ENCODE measurements at places on chromosomes 5 and 9. TPM values are rescaled to one million over a fixed set of nuclear protein-coding genes. Genes with fewer than 3 reads are reported as not detected.

GRCh38 chr9:120928015-120928482 is 1.5 kb upstream of the TRAF1 start:
- DNase-seq = peak; percentile 73

GRCh38 chr5:131305138-131305689 is 41.4 kb downstream of the CDC42SE2 start:
- DNase-seq = no peak

GRCh38 chr5:83744821-83745220 is 24.2 kb upstream of the HAPLN1 start:
- no peak for DNase-seq

DNA sequence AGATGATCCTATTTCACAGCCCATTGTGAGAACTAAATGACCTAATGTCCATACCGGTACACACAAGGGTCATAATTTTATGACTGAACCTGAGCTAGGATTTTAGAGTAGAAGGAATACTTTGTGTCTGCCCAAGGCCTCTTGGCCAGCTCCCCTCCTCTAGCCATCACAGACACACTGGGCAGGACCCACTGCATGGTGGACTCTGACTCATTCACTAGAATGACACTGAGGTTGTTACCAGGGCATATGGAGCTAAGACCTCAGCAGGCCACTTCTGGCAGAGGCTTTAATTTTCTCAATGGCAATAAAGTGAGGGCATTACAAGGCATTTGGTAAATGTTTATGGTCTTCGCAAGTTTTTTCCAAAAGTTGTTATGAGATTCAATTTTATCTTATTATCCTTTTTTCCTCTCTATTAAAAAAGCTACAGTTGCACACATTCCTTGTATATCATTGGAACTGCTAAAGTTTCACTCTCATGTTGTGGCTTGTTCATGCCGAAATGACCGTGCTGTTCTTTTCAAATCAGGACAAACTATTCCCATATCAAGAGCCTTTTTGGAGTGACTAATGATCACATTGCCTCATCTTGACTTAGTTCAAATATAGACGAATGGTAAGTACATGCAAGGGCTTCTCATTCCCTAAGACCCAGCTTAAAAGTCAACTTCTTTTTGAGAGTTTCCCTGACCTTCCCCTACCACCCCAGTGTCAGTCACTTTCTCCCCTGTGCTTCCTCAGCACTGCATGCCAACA is 595.7 kb downstream of the ACTL7B start:
- no peak for DNase-seq

- peak; percentile 37 for DNase-seq
Observed at GRCh38 chr9:131951905-131952304, 127.8 kb downstream of the MED27 start.

DNA sequence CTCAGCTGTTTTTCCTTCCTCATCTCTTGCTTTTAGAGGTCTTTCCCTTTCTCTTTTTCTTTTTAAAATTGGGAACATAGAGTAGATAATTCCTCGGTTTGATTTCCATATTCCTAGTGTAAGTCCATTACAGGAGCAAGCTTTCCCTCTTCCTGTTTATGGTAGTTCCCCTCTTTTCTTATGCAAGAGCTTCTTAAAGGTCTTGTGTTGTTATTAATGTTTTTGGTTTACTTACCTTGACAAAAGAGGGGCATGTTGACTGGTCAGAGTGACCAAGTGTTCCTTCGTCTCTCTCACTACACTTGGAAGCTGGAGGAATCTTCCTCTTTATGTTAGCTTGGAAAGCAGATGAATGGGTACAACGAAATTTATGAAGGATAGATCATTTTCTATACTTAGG is 8.3 kb downstream of the ATG10 start:
- DNase-seq = no peak

DNA sequence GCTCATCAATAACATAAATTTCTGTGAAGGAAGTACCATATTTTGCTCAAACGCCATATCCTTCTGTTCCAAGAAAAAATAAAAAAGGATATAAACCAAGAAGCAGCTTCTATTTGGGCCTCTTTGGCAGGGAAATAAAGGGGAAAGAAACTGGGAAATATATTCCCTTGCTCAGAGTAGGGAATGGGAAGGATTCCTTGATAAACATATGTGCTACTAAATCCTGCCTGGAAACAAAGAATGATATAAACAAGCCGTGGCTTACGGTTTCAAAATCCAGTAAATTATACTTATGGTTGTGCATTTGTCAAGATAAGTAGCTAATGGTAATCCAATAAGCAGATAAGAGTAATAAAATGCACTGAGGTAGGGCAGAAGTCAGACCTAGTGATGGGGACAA is 481.6 kb downstream of the NTRK2 start:
- DNase-seq = no peak

GRCh38 chr9:87675906-87676515 is 49.9 kb upstream of the CTSL start:
- no peak for DNase-seq

DNA sequence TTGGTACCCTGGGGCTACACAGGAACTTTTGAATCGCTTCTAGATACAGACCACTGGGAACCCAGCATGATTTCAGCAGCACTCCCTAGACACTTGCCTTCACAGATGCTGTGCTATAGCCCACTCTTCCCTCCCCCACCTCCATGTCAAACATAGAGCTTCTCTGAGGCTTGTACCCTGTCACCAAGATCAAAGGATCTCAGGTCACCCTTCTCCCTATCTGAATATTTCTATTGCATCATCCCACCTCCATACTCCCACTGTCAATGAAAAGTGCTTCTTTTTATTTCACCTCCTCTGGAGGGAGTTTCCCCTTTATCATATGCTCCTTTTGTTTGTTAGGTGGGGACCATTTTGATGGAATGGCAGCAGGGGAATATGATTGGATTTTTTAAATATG is 29.2 kb upstream of the PHF24 start:
- DNase-seq = no peak

DNA sequence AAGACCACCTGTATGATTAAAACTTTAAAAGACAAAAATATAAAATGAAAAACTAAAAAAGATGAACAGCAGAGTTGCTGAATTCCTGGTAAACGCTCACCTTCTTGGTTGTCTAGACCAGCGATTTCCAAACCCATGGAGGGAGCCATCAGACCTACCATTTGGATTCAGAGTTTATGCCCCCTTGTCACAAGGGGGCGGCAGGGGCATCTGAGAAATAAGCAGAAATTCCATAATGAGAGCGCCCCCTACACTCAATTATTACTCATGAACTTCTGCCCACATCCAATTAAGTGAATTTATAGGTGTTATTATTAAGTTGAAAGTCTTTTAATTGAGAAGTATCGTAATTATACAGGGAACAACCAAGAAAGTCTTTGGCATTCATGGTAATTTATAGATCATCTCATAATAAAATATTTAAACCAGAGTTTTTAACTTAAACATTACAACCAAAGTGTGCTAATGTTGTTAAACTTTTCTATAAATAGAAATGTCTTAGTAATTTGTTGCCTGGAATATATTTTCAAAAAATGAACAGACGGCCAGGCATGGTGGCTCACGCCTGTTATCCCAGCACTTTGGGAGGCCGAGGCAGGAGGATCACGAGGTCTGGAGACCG is 35.2 kb upstream of the SPATA31C2 start:
- no peak for DNase-seq

DNA sequence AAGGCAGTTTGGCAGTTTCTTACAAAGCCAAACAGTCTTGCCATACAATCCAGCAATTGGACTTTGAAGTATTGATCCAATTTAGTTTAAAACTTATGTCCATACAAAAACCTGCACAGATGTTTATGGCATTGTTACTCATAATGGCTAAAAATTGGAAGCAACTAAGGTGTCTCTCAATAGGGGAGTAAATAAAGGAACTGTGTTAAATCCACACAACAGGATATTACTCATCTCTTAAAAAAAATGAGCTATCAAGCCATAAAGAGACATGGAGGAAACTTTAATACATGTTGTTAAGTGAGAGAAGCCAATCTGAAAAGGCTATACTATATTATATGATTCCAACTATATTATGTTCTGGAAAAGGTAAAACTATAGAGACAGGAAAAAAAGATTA is 313.6 kb upstream of the CD180 start:
- DNase-seq = no peak

DNA sequence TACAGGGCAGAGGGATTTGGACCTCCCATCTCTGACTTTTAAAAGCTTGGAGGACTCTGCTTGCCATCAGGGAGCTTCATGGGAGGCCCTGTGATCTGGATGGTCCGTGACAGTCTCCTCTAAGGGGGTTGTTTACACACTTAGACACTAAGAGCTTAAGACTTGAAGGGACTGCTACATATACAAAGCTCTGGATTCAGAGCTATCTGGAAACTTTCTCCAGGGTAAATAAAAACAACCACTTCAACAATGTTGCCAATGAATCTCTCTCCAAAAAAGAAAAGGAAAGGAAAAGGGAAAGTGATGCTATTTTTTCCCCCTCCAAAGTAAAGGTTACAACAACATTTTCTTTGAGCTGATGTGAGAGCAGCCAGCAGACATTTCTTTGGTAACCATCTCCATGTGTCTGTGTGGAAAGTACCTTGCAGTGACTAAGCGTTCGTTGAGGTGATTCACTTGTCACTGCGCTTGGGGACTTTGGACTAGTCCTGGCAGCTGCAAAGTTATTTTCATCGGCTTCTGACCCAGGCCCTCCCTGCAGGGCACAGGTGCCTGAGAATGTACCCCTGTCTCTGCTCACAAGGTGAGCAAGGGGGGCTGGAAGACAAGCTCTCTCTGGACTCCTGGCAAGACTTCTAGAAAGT is 262.1 kb upstream of the KLF4 start:
- DNase-seq = peak; percentile 57

GRCh38 chr9:104987743-104988142 is 59.8 kb upstream of the ABCA1 start:
- DNase-seq = no peak

DNA sequence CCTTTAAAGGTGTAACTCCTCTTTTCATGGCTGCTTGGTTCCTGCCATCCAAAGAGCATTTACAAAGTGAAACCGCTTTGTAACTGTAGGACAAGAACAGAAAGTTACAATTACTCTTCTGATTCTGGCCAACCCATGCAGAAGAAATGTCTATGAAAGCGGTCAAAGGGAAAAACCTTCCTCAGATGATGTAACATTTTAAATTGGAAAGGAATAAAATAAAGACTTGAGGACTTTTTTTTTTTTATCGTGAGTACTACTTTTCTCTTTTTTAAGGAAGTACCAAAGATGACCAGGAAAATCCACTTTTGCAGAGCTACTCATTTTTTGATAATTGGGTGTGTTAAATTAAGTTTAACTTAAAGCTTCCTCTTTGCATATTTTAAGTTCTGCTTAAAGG is 13.0 kb upstream of the C9orf72 start:
- no peak for DNase-seq

GRCh38 chr5:179716286-179716685 is 16.3 kb upstream of the MAML1 start:
- no peak for DNase-seq

GRCh38 chr5:72296256-72296655 is 23.8 kb downstream of the MRPS27 start:
- DNase-seq = no peak

GRCh38 chr9:122551371-122551770 is 1.5 kb upstream of the OR1N2 start:
- DNase-seq = no peak

- no peak for DNase-seq
Observed at GRCh38 chr5:56766926-56767325, 48.4 kb upstream of the MAP3K1 start.

- no peak for DNase-seq
Observed at GRCh38 chr9:71607461-71607881, 160.8 kb downstream of the CEMIP2 start.

GRCh38 chr5:173928871-173929574 is 40.9 kb downstream of the CPEB4 start:
- no peak for DNase-seq

DNA sequence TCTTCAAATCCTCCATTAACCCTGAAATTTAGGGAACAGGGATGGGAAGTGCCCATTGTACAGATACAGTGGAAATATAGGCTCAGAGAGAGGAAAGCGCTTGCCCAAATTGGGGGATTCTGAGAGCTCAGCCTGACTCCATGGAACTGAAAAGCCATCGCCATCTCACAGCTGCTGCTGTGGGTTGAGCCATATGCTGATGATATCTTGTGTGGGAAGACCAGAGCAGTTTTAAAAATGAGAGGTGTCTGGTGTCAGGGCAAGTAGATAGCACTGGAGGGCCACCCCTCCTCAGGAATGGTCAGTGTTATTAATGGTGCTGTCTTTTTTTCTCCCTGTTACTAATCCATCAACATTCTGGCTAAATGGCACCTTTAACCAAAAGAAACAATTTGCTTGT is 50.9 kb upstream of the C5orf58 start:
- DNase-seq = no peak

- no peak for DNase-seq
Observed at GRCh38 chr9:95204710-95205109, 112.8 kb downstream of the FANCC start.

- no peak for DNase-seq
Observed at GRCh38 chr5:133933670-133934295, 34.6 kb downstream of the C5orf15 start.

- no peak for DNase-seq
Observed at GRCh38 chr9:15856591-15856990, 303.7 kb downstream of the CCDC171 start.

DNA sequence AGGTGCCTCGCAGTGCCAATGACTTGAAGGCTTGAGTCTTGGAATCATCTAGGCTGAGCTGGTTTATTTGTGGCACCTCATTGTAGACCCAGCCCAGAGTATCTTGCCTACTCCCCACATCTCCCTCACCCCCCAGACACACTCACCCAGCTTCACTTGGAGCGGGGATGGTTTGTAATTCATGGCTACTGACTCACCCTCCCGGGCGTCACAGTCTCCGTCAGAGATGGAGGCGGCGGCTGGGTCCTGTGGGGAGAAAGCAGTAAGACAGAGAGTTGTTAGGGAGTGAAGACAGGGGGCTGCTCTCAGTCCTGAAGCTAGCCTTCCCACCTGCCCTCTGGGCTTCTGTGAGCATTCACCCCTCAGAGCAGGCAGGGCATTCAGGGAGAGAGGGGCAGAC is 29.0 kb upstream of the MYORG start:
- no peak for DNase-seq

The UNC5A gene
- total RNA-seq = not detected

The SPAG8 gene
- 1.9 TPM for total RNA-seq

The GRXCR2 gene
- not detected for total RNA-seq

The HTR4 gene
- not detected for total RNA-seq

The C9orf153 gene
- not detected for total RNA-seq

The IL4 gene
- total RNA-seq = not detected

The SPATA31E1 gene
- total RNA-seq = not detected

The SOWAHA gene
- not detected for total RNA-seq

The SFXN1 gene
- total RNA-seq = 34.0 TPM

The ARL14EPL gene
- total RNA-seq = not detected

The GPR150 gene
- 0.12 TPM for total RNA-seq
